ENCODE measurements at places on chromosomes 5 and 9.

DNA sequence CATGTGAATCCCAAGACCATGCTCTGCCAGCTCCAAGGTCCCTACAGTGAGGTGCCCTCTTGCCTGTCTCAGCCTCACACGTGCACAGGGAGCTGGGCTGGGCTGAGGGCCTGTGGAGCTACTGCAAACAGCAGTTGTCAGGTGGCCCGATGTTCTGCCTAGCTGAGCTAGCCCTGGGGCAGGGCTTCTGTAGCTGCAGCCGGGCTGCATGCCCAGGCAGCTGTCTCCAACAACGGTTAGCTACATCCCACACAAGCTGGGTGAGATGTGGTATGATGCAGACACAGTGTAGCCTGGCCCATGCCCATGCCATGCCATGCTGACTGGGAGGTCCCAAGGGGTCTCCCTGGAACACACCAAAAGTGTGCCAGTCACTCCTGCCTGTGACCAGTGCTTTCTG, 62.0 kb downstream of the MACROH2A1 start:
- no peak for DNase-seq

DNA sequence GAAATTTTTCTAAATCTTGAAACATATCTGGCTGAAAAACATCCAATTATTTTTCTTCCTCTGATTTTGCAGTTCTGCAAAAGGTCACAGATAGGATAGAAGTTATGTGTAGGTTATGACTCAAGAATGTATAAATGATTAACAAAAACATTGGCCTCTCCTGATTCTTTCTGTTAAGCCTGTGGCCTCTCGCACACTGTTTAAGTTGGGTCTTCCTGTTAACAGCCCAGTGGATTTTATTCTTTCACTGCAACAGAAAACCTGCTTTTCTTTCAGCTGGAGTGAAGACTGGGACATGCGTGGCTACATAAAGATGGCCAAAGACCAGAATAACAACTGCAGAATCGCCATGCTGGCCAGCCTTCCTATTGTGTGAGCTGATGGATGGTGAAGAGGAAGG, 17.1 kb upstream of the SPATA31E1 start:
- DNase-seq, result no peak

- no peak for DNase-seq
These were observed 37.7 kb upstream of the PLEKHG4B start for GRCh38 chr5:54175-54730.

GRCh38 chr9:34169125-34169524, 9.7 kb upstream of the UBAP1 start:
- no peak for DNase-seq

Data from iris pigment epithelial cell (primary cell).